Effector CD4-positive, alpha-beta T cell (primary cell): ENCODE measurements at places on chromosomes 12 and 14.

GRCh38 chr12:17609153-17609552, 480.8 kb downstream of the RERGL start:
- no peak for DNase-seq

DNA sequence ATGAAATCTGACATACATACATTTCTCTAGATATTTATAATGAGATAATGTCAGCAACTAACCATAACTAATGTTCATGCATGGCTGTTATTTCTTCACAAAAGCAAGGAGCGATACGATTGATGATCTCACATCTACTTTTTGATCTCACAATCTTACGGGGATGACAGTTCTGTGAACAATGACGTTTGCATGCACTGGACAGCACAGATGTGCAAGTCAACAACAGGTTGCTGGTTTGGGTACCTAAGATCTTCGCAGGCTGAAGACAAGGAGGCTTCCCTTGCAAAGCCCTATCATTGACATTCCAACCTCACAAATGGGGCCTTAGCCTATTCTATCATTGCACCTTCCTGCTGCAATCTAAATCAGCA, 53.6 kb downstream of the C12orf42 start:
- DNase-seq = no peak

DNA sequence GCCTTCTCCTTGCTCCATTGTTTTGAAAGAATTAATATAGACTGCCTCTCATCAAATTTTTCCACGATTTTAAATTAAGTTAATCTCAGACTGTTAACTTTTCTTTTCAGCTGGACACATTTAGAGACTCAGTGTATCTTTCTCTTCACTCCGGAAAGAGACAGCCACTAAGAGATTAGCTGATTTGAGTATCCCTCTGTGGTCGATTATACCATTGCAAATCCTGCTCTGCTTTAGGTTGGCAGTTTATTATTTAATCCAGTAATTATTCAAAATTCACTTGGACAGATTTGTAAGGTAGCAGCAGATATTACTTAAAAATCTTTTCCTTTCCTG, 588 bp upstream of the TWF1 start:
- no peak for DNase-seq

DNA sequence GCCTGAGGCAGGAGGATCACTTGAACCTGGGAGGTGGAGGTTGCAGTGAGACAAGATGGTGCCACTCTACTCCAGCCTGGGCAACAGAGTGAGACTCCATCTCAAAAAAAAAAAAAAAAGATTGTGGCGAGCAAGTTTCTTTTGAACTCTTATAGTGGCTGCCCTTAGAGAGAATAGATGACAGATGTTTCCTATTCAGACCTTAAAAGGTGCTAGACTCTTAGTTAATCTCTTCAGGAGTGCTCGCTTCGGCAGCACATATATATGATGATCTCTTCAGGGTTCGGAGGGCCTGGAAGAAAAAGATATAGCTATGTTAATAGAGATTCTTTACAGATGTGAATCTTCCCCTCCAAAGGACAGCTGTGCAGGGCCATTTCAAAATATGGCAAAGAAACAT, 73.1 kb upstream of the AMN1 start:
- no peak for DNase-seq

DNA sequence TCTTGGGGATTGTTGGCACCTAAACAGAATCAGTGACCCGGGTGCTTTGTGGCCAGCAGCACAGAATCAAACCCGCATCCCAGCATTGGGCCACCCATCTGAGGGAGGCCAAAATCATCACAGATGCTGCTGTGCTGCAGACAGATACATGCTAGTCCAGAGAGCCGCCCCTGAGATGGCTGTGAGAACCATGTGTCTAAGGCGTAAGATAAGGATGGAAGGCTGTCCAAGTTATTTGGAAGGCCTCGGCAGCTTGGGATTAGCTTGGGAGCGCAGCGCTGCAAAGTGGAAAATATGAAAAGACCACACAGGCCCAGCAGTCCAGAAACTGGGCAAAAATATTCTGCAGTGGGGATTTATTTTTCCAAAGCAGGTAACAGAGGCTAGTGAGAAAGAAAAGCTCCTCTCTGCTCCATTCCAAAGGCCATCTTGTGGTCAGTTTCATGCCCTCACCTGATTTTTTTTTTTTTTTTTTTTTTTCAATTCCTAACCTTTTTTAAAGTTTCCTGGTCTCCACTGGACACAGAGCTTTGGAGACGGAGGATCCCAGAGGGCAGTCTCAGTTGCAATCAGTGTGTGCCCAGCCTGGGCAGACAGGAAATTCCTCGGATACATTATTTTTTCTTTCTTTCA, 178.9 kb upstream of the BCL2L14 start:
- DNase-seq = no peak

DNA sequence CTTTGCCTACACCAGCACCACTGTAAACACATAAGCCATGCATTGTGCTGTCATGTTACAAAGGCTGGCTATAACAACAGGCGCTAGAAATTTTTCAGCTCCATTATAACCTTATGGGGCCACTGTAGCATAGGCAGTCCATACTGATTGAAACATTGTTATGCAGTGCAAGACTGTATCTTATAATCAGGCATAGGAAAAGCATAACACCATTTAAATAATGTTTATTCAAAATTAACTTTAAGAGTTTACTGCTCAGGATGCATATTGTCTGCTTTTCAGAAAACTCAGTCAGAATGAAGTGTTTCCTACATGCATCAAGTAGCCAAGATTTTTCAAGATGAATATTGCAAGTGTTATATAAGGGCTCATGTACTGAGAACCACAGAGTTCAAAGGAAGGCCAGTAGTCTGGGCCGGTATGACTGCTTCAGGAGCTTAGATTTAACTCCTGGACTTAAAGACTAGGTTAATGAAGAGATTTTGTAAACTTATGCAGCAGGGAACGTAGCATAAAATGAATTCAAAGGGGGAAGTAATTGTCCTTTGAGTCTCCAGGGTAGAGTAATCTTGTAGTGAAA, 46.9 kb downstream of the ATXN7L3B start:
- DNase-seq = no peak

GRCh38 chr12:120416490-120417216, 21.3 kb upstream of the COX6A1 start:
- no peak for DNase-seq

DNA sequence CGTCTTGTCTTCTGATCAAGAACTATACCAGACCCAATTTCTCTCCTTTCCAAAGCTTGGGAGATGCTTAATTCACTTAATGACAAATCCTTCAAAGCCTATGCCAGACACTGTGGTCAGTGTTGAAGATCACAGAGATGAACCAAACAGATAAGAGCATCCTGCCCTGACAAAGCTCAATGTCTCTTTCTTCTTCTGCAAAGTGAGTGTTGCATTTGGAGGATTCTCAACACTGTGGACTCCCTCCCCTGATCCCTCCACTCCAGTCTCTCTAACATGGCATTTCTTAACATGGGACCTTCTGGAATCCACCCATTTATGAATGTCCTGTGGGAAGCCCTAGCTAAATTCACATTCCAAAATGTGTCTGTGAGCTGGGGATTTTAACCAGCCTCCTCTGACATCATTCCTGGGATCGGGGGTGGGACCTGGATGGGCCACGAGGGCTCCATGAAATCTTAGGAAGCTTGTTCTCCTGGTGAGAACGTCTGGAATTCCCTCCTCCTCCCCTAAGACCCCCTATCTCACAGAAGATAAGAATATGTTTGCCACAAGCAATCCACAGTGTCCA, 20.3 kb downstream of the SYNE3 start:
- DNase-seq = no peak

GRCh38 chr12:116137318-116137717, 140.2 kb downstream of the MED13L start:
- DNase-seq = no peak

DNA sequence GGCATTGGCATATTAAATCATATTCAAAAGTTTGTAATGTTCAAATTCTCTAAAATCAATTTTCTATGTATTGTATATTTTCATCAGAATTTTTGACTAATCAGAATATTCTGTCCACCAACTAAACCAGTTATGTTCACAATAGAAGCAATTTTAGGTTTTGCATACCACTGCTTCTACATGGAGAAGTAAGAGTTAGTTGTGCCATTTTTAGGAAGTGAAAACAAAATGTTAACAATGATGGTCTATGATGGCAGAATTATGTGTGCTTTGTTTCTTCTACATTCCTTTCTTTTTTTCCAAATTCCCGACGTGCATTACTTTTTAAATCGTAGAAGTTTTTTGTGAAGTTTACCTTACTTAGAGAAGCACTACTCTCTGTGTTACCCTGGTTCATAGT, 29.5 kb downstream of the ABHD12B start:
- no peak for DNase-seq

DNA sequence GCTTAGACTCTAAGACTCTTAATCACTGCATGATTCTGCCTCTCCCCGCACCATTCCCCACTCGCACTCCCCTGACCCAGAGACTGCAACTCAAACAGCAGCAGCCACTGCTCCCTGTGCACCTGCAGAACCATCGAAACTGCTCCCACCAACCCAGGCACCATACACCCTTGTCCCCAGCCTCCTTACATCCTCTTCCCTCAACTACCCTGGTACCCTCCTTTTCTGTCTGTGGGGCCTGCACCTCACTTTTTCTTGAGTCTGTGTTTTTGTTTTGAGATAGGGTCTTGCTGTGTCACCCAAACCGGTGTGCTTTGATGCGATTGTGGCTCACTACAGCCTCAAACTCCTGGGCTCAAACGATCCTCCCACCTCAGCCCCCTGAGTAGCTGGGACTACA, 69.4 kb downstream of the RNFT2 start:
- DNase-seq = no peak

DNA sequence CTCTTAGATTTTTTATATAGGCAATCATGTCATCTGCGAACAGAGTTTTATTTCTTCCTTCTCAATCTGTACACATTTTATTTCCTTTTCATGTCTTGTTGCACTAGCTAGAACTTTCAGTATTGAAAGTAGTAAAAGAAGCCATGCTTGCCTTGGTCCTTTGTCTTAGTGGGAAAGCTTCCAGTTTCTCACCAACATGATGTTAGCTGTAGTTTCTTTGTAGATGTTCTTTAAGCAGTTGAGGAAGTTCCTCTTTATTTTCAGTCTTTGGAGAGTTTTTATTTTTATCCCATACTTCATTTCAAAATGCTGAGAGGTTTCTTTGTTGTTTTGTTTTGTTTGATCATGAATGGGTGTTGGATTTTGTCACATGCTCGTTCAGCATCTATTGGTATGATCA, 12.7 kb upstream of the RIMKLB start:
- DNase-seq = no peak

DNA sequence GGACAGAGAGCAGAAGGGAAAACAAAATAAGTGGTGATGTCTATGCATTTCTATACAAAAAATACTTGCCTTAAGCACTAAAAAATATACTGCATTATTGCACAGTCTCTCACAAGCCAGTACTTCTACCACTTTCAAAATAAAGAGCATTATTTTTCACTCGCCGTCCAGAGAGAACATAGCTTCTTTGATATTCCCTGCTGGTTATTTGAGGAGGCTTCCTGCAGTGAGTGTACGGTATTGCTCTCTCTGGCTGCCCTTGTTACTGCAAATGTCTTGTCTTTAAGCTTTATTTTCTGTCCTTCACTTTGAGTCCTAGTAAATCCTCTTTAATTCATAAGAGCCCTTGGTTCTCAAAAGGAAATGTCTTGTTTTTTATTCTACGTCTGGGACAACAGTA, 81.1 kb downstream of the EML1 start:
- no peak for DNase-seq

DNA sequence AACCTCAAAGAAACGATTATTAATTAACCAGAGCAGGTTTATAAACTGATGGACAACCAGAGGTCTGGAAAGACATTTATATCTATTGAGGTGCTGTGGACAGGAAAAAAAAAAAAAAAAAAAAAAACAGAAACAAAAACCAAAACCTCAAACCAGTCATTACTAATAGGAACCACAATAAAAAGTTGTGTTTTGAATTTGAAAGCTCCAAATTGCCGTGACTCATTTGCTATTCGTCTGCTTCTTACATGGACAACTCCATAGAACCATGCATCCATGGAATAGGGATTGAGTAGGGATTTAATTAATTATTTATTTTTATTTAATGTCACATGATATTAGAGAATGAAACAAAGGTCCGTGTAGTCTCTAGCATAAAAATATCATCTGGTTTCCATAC, 134.1 kb upstream of the SSTR1 start:
- DNase-seq = no peak

DNA sequence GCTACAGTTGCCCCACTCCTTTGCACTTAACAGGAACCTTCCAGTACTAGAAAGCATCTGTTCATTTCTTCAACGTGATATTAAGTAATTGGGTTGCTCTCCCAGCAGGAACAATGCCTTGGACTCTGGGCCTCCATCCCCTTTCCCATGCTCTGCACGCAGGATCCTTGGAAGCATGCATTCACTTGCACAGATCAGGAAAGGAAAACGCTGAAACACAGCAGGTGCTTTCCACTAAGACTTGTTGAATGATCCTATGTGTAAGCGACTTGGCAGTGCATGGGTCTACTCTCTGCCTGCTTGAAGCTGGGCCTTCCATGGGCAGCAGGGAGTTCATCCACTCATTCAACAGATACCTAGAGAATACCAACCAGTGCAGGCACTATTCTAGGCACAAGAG, 2.3 kb downstream of the LTBP2 start:
- DNase-seq = no peak

DNA sequence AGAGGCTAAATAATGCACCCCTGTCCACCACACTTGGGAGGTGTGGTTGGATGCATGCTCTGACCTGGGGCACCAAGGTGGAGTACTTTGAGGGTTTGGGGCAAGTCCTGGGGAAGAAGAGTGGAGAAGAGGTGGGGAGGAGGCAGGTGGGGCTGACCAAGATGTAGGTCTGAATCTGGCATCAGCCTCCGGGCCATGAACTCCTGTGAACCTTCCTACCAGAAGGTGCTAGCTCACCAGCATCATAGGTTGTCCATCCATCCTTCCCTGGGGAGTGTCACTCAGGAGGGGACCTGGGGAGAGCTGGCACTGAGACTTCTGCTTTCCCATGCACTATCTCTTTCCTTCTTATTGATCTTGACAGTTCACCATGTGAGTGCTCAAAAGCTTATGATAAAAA, 13.6 kb upstream of the EMP1 start:
- no peak for DNase-seq

GRCh38 chr12:24839268-24839791, 109.6 kb downstream of the BCAT1 start:
- no peak for DNase-seq

DNA sequence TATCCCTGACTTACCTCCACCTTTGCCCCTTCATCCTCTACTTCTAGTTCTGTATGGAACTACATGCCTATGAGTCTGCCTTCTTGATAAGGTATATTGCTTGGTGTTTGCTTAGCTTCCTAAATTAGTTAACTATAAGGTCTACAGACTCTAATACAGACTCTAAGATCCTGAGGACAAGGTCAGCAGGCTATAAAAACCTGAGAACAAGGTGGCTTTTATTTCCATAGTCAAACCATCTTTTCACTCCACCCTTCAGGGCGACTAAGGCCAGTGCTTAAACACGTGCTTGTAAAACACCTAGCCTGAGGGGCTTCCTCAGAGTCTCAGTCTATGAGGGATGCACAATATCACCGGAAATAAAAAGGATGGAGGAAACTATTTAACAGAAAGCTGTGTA, 36.1 kb upstream of the COL2A1 start:
- DNase-seq = no peak

GRCh38 chr14:58947156-58947555, 241.3 kb upstream of the DAAM1 start:
- DNase-seq = no peak
